ENCODE measurements at places on chromosomes 13 and 19.

DNA sequence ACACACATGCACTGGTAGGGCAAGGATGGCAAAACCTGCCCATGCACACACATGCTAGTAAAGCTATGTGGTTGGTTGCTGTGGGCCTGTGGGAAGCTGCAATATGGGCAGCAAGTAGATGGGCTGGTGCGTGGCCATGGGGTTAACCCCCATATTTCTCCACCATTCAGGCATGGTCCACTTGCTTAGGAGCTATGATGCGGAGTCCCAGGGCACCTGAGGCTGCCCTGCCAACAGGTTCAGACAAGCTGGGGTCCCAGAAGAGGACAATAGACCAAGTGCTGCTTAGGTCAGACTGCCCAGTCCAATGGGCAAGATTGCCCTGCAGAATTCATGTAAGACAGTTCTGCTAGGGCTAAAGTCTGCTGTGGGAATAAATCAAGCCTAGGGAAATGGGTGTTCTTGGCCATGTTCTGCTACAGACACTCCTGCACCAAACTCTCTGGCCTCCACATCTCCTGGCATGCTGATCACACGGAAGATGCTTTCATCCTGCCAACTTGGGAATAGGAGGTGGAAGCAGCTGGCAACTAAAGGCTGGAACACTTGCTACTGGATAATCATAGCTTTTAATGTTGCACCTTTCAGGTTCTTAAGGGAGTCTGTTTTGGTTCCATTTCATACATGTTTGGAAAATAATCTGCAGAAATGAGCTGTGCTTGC, 646.3 kb upstream of the SLITRK1 start:
- no peak for DNase-seq

DNA sequence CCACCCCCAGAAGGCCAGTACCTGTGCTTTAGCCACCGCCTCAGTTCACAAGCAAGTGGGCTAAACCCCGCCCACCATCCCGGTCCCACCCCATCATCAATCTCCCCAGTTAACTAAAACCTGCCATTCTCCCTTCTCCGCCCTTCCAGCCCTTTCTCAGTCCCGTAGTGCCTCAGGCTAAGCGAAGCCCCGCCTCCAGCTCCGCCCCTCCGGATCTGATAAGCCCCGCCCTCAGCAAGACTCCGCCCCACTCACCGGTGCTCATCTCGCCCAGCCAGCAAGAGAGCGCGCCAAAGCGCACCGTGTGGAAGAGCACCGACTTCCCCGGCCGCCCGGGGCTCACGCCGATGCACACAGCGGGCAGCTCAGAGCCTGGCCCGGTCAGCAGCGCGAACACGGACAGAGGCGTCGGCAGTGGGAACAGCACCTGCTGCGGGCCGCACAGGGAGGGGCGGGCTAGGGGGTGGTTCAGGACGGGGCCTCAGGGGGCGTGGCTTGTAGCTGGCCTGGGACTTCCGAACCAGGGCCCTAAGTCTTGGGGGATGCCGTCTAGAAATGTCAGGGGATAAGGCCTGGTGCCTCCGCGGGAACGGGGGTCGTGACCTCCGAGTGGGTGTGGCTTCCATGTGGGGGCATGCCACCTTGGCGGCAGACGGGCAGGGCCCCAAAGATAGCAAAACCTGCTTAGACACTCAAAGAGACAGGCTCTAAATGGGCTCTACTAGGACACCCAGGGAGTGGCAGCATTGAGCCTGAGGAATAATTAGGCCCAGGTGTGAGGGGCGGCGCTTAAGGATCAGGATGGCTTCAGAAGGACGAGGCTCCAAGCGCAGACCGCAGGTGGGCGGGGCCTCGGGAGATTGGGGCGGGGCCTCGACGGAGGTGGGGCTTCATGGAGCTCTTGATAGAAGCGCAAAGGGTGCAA, 21.4 kb downstream of the MAP4K1 start:
- DNase-seq = peak; percentile 9

GRCh38 chr19:6718741-6719539, 1.5 kb downstream of the C3 start:
- no peak for DNase-seq

DNA sequence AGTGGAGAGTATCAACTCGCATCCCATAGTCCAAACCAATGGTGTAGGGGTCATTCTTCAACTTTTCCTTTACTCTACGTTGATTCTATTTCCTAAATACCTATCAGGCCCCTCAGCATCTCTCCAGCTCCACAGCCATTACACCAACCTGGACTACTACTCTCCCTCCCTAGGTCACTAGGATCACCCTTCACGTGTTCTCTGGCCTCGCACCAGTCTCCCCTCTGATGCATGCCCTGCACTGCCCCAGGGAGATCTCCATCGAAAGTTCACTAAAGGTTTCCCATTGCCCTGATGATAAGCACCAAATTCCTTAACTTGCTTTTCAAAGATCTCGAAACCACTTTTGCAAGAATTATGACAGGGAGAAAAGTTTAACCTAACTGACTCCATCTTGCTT, 421.5 kb downstream of the TSHZ3 start:
- no peak for DNase-seq

- DNase-seq = no peak
These were observed 516.5 kb downstream of the SUCLA2 start for GRCh38 chr13:47484548-47484947.

GRCh38 chr13:34076943-34077703, 259.2 kb downstream of the RFC3 start:
- no peak for DNase-seq

GRCh38 chr19:38649305-38650171, 2.1 kb downstream of the ACTN4 start:
- DNase-seq = no peak

- DNase-seq = no peak
These were observed 117.7 kb downstream of the FNDC3A start for GRCh38 chr13:49093376-49093775.

DNA sequence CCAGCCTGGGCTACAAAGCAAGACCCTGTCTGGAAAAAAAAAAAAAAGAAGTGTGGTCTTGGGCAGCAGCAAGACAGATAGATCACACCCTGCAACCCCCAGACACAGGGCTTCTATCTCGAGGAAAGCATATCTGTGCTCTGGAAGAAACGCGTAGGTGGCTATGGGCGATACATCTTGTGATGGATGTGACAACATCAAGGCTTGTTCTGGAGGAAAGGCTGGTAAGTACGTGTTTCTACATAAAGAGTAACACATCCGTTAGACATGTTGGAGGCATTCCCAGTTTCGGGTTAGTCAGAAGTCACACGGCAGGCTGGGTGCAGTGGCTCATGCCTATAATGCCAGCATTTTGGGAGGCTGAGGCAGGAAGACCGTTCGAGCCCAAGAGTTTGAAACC, 6.6 kb upstream of the DHDH start:
- DNase-seq = no peak

DNA sequence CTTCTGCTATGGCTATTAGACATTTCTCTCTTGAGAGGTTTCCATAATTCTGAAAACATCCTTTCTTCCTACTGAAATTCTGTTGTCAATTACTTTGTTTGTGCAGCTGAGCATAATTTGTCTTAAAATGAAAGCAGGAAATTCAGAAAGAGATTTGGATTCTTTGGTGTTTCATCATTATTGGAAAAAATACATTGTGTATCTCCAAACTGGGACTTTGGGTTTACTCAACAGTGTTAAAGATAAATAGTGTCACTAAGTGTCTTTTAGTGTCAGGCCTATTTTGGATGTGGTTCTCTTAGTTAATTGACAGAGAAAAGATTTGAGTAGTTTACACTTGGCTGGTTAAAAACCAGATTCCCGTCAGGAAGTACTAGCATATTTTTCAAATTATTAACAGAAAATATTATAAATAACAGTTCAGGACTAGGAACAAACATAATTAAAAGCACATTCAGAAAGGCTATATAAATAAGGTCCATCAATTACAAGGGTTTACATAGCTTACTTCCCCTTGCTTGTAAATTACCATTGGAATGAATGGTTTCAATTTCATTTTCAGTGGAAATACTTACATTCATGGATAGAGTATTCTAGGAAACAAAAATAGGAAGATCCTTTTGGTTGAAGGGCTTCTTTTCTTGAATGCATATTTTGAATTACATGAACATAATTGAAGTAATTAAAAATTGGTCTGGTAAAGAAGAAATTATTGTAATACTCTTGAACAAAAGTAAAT, 483.1 kb downstream of the GPC6 start:
- no peak for DNase-seq

DNA sequence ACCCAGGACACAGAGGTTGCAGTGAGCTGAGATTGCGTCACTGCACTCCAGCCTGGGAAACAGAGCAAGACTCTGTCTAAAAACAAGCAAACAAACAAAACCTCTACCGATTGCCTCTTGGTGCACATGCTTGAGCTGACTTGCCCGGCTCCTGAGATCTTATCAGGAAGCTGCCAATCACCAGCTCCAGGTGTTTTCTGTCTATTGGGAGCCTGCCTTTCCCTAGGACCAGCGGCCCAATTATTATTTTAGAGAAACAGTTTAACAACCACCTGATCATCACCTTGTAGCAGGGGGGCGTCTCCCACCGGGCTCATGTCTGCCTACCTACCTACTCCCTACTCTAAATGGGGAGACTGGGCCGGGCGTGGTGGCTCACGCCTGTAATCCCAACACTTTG, 10.8 kb downstream of the CLEC4M start:
- no peak for DNase-seq

GRCh38 chr19:48271531-48272151, 1.8 kb downstream of the ZNF114 start:
- DNase-seq = no peak

DNA sequence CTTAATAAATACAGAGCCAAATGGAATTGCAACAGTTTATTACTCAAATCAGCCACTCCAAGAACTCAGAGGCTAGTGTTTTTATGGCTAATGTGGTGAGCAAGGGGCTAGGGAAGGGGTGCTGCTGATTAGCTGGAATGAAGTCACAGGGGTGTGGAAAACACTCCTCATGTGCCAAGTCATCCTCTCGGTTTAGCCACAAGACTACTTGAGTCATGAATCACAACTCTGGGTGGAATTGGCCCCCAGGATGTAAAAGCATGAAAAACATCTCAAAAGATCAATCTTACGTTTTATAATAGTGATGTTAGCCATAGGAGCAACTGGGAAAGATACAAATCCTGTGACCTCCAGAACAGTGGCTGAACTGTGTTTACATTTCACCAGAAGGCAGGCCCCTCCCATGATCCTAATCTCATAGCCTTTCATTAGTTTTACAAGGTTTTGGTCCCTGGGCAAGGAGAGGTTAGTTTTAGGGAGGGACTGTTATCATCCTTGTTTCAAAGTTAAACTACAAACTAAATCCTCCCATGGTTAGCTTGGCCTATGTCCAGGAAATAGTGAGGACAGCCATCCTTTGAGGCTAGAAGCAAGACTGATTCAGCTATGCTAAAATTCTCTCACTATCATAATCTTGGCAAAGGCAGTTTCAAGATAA, 2020.1 kb upstream of the PCDH20 start:
- DNase-seq = no peak

GRCh38 chr19:19169236-19170052, 619 bp downstream of the MEF2B start:
- no peak for DNase-seq

DNA sequence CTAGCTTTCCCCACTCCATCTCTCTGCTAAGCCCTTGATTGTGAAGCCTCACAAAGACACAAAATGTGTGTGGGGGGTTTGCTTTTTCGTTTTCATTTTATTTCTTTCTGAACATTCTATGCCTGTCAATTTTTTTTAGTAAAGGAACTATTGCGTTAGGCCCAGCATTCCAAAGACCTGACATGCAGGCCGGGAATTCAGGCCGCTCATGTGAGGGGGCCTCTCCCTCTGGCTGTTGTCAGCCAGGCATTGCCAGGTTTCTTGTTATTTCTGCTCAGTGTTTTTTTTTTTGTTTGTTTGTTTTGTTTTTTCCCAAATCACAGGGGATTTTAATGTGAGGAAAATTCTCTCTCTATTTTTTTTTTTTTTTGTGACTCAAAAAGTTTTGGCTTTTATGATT, 10.3 kb upstream of the MEDAG start:
- no peak for DNase-seq

DNA sequence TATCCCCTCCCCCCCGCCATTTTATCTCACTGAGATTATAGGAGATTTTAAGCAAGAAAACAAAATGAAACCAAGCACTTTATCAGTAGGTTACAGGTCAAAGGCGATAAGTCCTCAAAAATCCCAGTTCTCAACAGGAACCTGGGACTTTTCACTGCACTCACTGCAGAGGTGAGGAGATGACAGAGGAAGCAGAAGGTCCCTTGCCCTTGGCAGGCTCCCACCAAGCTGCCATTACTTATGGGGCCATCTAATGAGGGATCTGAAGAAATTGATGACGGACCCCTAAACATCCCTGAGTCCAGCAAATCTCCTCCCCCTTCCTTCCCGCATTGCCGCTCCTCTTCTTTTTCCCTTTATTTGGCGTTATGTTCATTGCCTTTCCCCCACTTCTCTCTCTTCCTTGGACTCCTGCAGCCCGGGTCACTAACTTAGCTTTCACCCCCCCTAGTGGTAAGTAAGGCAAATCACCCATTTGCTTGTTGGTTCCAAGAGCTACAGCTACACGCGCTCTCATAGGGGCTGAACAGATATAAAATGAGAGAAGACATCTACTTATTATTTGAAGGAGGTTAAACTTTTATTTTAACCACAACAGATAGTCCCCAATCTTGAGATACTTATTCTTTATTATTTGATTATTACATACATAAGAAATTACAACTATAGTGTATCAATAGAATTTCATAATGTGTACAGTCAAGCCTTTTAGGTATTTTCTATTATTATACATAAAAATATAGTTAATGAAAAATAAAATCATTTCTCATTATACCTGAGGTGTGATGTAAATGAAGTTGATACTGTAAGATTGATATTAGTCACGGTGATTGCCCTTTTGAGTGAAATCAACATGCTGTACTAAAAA, 52.0 kb upstream of the ARGLU1 start:
- DNase-seq = no peak

DNA sequence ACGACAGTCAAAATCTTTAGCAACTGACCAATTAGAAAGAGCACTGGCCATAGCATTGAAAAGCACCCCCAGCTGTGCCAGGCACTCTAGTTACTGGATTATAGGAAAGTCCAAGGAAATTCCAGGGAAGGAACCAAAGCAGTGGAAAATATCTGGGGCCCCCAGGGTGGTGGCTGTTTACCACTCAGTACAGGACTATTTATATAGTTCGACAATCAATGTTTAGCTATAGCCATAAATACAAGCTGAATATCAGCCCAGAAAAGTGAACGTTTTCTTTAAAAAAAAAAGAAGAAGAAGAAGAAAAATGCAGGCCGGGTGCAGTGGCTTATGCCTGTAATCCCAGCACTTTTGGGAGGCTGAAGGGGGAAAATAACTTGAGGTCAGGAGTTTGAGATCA, 55.2 kb upstream of the UBAC2 start:
- no peak for DNase-seq

- DNase-seq = no peak
These were observed 27.6 kb downstream of the MYO9B start for GRCh38 chr19:17103177-17103576.

DNA sequence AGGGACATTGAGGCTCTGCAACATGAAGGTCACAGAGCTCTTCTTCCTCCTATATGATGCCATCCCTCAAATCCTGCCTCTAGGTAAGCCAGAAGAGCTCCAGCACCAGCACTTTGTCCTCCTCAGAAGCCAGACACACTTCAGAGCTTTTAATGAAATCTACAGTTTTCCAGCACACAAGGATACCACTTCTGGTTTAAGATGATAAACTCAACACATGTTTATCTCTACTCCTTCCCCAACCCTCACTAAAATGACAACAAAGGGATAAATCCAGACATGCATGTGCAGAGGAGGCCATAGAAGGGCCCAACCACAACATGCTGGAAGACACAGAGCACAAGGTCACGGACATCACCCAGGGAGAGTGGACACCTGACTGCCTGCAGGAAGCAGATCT, 195.3 kb downstream of the USP12 start:
- no peak for DNase-seq
